ENCODE measurements at places on chromosomes 5 and 9. TPM values are rescaled to one million over a fixed set of nuclear protein-coding genes. Genes with fewer than 3 reads are reported as not detected.

CNTLN gene
- 32.0 TPM for total RNA-seq

PHPT1 gene
- 71.0 TPM for total RNA-seq

DNA sequence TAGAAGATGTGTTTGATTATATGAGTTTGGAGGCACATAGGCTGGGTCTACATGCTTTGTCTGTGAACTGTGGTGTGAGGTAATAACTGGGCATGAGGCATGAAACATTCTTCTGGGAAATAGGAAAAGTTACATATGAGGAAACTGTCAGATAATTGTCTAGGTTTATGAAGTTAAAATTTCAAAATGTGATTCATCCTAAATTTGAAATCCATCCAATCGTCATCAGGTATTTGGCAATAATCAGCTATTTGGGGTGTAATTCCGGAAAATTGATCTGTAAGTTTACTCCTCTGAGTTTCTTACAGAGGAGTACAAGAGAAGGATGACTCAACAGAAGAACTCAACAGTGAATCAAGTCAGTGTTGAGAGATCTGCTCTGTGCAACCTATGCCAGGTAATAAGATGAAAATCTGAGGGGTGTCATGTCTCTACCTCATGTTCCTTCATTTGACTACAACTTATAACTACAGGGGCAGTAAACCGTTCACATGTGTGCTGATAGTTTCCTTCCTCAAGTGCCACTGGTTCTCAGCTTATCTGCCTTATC is 1171.6 kb upstream of the CDH18 start:
- H3K27ac ChIP-seq = no peak overlapping the region
- H3K4me1 ChIP-seq = no peaks in the 10 kb centered on the region
- no peak overlapping the region for H3K4me3 ChIP-seq

- H3K4me1 ChIP-seq = no peaks in the 10 kb centered on the region
- H3K4me3 ChIP-seq = no peak overlapping the region
- no peaks in the 10 kb centered on the region for H3K36me3 ChIP-seq
- no peak overlapping the region for H3K27ac ChIP-seq
- H3K27me3 ChIP-seq = no peaks in the 10 kb centered on the region
These were observed 44.8 kb downstream of the ROR2 start for GRCh38 chr9:91905237-91905650.

GRCh38 chr5:10262995-10263394 is 12.9 kb downstream of the CCT5 start:
- no peak for DNase-seq
- no peaks in the 10 kb centered on the region for H3K4me1 ChIP-seq
- peaks cover 37% of the 10 kb centered on the region for H3K36me3 ChIP-seq
- no peak overlapping the region for H3K4me3 ChIP-seq

DNA sequence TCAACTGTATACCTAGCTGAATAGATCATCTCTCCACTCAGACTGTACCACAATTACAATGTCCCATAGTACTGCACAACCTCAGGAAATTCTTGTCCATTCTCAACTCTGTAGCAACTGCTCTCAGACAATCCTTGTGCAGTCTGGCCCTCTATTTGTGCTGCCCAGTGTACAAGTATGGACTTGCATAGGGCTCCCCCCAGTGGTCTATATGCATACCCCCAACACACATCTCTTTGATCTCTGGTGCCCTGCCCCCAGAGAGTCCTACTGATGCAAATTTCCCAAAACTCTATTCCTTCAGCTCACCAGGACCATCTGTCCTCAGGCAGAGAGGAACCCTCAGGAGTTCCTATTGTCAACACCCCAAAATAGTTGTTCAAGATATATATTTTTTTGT is 205.3 kb downstream of the SLCO4C1 start:
- no peak overlapping the region for H3K27ac ChIP-seq
- no peak for DNase-seq
- H3K4me1 ChIP-seq = no peaks in the 10 kb centered on the region

- no peak overlapping the region for H3K27ac ChIP-seq
- no peaks in the 10 kb centered on the region for H3K27me3 ChIP-seq
- peaks cover 16% of the 10 kb centered on the region for H3K4me1 ChIP-seq
- DNase-seq = no peak
- H3K36me3 ChIP-seq = no peaks in the 10 kb centered on the region
These were observed 20.8 kb upstream of the FCN1 start for GRCh38 chr9:134938346-134939079.

DNA sequence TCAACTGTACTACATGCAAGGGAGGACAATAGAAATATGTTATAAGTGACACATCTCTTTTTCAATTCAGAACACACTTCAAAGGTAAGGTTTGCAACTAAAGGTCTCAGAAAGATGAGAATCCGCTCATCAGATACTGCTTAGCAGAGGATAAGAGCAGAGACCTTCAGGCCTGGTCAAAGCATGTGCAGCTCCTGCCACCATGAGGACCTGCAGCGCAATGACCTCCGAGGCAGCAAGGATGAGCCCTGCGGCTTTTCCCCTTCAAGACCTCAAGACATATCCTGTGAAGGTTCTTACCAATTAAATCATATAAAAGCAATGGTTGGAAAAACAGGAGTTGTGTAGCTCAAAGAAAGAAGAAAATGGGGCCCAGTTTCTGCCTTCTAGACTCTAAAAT is 135.8 kb downstream of the TRIM36 start:
- no peaks in the 10 kb centered on the region for H3K4me1 ChIP-seq
- H3K27ac ChIP-seq = no peak overlapping the region
- H3K36me3 ChIP-seq = no peaks in the 10 kb centered on the region
- no peak overlapping the region for H3K4me3 ChIP-seq
- no peaks in the 10 kb centered on the region for H3K27me3 ChIP-seq

DNA sequence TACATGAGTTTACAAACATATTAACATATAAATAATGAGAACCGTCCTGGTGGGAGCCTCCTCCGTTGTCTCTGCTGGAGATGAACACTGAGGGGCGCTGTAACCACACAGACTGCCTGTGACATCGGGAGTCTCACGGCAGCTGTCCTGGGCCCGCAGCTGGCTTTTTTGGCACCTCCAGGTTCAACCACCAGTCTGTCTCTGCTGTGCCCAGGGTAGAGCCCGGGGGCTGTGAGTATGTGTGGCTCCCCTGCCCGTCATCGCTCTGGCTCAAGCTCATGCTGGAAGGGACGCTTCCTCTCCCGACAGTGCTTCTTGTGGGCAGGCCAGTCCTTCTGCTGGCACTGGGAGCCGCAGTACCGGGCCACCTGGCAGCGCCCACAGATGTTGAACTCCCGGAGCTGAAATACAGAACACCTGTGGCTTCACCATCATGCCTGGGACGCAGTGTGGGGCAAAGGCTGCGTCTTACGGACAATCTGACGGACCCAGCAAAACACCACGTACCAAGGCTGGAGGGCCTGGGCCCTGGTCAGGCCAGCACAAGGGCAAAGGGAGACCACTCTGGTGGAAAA is 3.6 kb upstream of the DPH7 start:
- no peak overlapping the region for H3K4me3 ChIP-seq
- no peaks in the 10 kb centered on the region for H3K27me3 ChIP-seq
- DNase-seq = no peak

- no peaks in the 10 kb centered on the region for H3K27me3 ChIP-seq
- no peak overlapping the region for H3K27ac ChIP-seq
- H3K36me3 ChIP-seq = no peaks in the 10 kb centered on the region
- no peaks in the 10 kb centered on the region for H3K4me1 ChIP-seq
- H3K4me3 ChIP-seq = no peak overlapping the region
These were observed 150.4 kb downstream of the SPOCK1 start for GRCh38 chr5:137348759-137349158.

GRCh38 chr5:66516550-66516949 is 79.6 kb upstream of the MAST4 start:
- H3K27ac ChIP-seq = no peak overlapping the region
- DNase-seq = no peak
- H3K36me3 ChIP-seq = no peaks in the 10 kb centered on the region
- no peaks in the 10 kb centered on the region for H3K4me1 ChIP-seq
- no peaks in the 10 kb centered on the region for H3K27me3 ChIP-seq

- H3K4me1 ChIP-seq = no peaks in the 10 kb centered on the region
- H3K27ac ChIP-seq = no peak overlapping the region
- H3K4me3 ChIP-seq = no peak overlapping the region
- no peak for DNase-seq
- no peaks in the 10 kb centered on the region for H3K27me3 ChIP-seq
- H3K36me3 ChIP-seq = no peaks in the 10 kb centered on the region
These were observed 26.0 kb downstream of the CRHBP start for GRCh38 chr5:76978869-76979268.

- no peaks in the 10 kb centered on the region for H3K4me1 ChIP-seq
- H3K36me3 ChIP-seq = no peaks in the 10 kb centered on the region
- DNase-seq = no peak
These were observed 310.5 kb downstream of the PLK2 start for GRCh38 chr5:58149345-58149744.
